ENCODE measurements at places on chromosomes 16 and 17.

DNA sequence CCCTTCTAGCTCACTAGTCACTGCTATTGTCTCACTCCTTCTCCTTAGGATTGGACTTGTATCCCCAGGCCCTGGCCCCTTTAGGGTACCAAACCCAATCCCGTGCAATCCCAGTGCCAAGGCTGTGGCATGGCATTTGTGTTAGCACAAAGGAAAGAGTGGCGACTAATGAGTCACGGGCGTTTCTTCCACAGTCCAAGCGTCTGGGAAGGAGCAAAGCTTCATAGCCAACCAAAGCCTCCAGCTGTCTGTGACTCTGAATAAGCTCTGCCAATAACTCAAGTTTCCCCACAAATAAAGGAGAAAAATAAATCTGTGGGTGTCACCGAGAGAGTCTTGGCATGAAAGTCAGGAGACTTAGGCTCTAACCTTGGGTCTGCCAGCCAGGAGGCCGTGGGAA, 54.6 kb upstream of the COX10 start:
- DNase-seq: no peak

- no peak for DNase-seq
These were observed 12.6 kb upstream of the CA10 start for GRCh38 chr17:52170963-52171572.

- DNase-seq: no peak
These were observed 62.1 kb downstream of the ZNF652 start for GRCh38 chr17:49299996-49300395.

DNA sequence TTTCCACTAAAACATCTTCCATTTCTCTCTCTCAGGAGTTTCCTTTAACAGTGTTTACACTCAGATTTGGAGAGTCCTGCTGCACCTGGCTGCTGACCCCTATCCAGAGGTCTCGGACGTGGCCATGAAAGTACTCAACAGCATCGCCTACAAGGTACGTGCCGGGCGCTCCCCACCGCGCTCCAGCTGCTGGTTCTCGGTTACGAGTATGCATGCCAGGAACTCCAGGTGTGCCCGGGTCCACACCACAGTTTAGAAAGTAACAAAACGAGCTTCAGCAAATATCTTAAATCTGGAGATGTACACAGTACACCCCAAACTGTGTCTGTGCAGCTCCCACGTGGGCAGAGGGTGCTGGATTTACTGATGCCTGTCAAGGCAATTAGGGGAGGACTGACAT, 82.9 kb upstream of the CHMP6 start:
- no peak for DNase-seq

- DNase-seq: no peak
These were observed 158.3 kb upstream of the PLCG2 start for GRCh38 chr16:81620796-81621195.

All from activated naive CD4-positive, alpha-beta T cell (primary cell).